ENCODE measurements at places on chromosomes 13 and 19. TPM values are rescaled to one million over a fixed set of nuclear protein-coding genes. Genes with fewer than 3 reads are reported as not detected.
A peak's percentile ranks its signal among the peaks of the same experiment; 100 is the strongest.

The C13orf42 gene
- total RNA-seq, result not detected

The RYR1 gene
- total RNA-seq, result 2.5 TPM

The NBEA gene
- 5.2 TPM for total RNA-seq

The C19orf73 gene
- total RNA-seq, result 3.2 TPM

The BRME1 gene
- 10.8 TPM for total RNA-seq

The APOE gene
- 46.2 TPM for total RNA-seq

DNA sequence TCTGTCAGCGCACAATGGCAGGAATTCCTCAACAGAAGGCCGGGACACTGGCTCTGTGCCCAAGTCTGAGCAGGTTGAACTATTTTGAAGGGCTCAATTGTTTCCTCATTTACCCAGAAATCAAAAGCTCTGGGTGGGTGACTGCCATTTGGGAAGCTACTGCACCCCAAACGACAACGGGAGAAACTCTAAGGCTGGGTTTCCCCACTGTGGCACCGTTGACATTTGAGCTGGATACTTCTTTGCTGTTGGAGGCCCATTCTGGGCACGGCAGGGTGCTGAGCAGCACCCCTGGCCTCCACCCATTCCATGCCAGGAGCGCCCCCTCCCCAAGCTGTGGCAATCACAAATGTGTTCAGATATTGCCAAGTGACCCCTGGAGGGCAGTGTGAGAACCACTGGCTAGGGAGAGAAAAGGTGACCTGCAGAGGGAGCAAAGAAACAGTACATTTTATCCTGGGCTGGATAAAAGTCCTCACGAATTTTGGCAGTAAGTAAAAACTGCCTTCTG, 62.5 kb downstream of the RFX2 start:
- no peak for DNase-seq

DNA sequence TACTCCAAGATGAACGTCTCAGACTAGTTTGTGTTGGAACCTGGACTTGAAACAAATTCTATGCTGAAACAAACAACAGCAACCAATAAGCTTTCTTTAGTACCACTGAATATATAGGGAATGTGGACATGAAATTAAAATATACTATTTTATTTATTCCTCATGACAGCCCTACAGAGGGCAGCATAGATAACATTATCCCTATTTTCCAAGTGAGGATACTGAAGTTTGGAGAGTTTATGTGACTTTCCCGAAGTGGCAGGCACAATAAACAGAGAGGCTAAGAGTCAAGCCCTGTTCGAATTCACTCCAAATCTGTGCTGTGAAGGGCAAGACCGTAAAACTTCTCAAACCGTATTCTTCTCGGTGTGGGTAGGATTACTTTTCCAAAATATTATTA, 509.9 kb upstream of the GPC6 start:
- no peak for DNase-seq

DNA sequence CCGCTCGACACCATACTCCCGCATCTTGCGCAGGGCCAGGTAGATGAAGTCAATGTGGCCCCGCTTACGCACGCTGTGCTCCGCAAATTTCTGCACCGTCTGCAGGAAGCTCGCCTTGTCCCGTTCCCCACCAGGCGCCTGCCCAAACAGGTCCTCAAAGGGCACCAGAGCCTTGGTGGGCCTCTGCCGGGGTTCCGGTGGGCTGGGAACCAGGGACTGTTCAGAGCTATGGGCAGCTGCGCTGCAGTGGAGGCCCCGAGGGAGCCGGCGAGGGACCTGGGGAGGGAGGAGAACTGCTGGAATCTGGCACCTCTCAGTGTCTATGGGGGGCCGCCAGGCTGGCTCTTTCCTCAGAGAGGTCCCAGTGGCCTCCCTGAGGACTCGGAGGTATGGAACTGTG, 8.3 kb upstream of the ZNF653 start:
- no peak for DNase-seq

- no peak for DNase-seq
These were observed 13.6 kb downstream of the DLEU7 start for GRCh38 chr13:50829896-50830295.

- DNase-seq, result no peak
These were observed 53.6 kb downstream of the FAM216B start for GRCh38 chr13:42834946-42835345.

DNA sequence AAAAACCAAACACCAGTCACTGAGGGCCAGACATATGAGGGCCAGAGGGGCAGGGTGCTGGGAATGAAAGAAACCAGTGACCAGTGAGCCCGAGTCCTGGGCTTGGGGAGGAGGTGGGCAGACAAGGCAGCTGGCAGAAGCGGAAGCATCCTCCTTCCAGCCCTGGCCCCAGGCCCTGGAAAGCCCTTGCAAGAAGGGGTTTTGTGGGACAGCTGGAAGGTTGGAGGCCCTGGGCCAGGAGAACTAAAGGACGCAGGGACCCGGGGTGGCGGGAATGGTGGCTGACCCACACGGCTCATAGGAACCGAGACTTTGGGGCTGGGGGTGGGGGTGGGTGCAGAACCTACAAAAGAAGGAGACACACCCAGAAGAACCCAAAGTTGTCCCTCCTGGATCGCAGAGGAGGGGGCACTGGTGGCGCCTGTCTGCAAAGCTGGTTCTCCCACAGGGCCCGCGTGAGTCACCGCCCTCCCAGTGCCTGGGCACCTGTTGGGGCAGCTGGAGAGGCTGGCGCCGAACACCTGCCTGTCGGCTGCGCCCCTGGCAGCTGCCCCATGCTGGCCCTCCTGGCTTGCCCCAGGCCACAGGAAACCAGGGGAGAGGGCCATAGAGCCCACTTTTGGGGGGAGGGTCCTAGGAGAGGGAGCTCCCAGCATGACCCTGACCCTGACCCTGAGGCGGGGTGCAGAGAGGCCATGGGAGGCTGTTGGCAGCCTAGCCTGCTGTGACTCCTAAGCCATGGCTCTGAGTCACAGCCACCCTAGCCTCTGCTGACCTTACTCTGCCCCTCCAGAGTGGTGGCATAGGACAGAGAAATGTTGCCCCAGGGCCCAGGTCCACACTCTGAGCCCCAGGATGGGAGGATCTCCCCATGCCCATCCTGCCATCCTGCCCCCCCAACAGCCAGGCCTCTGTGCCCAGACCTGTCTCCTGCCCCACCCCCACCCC, 802 bp downstream of the DMPK start:
- no peak for DNase-seq

DNA sequence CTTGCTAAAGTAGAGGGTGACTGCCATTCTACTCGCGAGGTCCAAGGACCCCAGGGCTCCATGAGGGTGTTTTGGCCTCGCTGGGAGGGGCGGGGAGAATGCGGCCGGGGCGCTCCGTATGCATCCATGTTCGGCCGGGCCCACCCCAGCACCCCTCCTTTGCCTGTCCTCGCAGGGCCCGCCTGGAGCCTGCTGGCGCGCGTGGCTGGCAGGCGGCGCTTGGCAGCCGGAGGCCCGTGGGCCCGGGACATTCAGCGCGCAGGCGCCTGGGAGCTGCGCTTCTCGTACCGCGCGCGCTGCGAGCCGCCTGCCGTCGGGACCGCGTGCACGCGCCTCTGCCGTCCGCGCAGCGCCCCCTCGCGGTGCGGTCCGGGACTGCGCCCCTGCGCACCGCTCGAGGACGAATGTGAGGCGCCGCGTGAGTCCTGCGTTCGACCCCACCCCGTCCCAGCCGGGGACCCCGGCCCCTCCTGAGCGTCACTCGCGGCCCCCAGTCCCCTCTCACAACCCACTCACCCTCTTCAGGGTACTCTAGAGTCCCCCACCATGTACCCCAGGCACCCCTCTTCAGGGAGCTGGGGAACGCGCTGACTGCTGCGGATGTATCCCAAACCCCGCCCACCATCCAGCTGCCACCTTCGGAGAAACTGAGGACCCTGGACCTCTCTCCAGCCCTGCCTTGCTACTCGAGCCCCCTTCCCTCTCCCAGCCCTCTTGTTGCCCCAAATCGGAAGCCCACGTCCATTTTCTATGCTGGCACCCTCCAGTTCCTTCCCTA, 4.1 kb downstream of the DLL3 start:
- DNase-seq, result peak; percentile 73

- no peak for DNase-seq
These were observed 83.7 kb upstream of the OBI1 start for GRCh38 chr13:78742659-78743058.

DNA sequence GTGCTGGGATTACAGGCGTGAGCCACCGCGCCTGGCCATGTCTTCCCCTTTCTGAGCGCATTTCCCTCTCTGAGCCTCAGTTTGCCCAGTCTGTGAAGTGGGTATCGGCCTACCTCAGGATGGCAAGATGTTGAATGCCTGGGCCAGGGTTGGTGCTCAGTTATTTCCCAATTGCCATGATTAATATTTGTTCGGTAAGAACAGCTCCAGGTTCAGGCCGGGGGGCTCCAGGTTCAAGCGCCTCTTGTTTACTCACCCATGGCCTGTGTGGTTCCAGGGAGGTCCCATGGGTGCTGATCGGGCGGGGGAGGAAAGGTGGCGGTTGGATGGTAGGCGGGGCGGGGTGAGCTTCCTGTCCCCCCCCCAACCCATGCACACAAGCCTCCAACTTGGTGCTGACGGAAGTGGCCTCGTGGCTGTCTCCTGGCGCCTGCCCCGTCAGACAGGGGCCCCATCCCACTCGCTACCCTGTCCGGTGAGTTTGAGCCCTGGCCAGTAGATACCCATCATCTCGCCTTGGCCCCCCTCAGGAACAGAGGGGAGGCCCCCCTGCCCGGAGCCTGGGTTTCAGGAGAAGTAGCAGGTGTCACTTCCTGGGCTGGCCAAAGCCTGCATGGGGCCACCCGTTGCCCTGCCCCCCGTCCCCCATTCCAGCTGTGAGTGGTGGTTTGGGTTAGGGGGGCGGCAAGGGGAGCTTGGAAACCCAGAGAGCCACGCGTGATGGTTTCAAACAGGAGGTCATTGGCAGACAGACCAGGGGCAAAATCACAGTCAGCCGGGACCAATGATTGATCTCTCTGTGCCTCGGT, at the start of gene FCHO1:
TSS of gene FCHO1 (plus strand) at position 375 of the 809 bp plus-strand sequence. CDS start 3,688 bp downstream, outside the sequence.
- DNase-seq, result peak; percentile 69

GRCh38 chr13:76667551-76667950, 218.7 kb downstream of the KCTD12 start:
- DNase-seq, result no peak

DNA sequence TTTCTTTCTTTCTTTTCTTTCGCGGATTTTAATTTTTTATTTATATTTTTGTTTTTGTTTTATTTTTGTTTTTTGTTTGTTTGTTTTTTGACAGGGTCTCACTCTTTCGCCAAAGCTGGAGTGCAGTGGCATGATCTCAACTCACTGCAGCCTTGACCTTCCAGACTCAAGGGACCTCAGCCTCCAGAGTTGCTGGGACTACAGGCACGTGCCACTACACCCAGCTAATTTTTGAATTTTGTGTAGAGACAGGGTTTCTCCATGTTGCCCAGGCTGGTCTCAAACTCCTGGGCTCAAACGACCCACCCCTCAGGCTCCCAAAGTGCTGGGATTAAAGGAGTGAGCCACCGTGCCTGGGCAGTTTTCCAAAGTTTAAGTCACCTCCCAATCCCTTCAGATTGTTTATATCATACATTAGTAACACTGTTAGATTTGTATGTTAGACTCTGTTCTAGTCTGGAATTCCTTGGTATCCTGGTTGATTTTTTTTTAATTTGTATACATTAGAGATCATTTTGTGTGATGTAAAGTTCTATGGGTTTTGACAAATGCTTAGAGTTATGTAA, 597.3 kb downstream of the DCT start:
- no peak for DNase-seq

DNA sequence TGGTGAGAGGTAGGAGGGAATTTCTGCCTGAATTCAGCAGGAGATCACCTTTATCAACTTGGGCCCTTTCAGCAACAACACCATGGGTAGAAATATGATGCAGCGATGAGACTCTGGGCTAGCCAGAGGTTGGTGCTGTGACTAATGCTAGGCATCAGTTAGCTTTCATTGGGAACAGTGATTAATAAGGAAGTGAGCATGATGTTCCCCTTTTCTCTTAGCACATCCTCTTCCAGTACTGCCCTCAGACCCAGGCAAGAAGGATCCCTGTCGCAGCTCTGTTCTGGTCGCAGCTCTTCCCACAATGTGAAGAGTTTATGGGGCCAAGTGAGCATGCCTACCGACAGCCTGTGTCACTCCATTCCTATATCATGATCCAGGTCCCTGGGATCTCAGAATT, 100.5 kb downstream of the FLT1 start:
- DNase-seq, result no peak

DNA sequence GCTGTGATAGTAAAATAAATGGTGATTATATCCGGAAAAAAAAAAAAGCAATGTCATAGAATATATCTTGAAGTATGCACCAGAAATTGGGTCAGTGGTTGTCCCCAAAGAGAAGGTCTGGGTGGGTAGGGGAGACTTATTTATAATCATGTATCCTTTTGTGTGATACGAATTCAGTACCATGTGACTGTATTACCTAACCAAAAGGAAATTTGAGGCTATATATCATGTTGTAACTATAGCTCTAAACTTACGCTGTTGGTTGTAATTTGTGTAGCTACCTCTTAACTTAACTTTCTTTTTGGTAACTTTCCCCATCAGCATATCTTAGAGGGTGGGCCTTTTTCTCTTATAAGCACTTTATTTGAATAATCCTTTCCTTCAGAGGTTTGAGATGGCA, 25.2 kb upstream of the KCTD4 start:
- DNase-seq, result no peak

DNA sequence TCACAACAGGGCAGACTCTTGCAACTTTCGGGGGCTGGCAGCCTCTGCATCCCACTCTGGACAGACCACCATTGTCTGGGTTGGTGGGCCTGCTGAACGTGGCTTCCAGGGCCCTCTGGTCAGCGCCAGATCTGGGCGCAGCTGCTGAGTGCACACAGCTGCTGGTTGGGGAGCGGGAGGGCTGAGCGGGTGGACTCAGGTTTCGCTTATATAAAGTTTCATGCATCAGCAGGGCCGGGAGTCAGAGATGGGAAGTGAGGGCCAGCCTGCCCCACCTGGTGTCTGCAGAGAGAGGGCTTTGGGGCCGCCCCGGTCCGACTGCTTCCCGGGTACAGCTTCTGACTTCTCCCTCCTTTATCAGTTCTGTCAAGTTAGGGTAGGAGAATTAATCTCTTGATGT, 6.9 kb downstream of the ARHGEF7 start:
- DNase-seq, result no peak

DNA sequence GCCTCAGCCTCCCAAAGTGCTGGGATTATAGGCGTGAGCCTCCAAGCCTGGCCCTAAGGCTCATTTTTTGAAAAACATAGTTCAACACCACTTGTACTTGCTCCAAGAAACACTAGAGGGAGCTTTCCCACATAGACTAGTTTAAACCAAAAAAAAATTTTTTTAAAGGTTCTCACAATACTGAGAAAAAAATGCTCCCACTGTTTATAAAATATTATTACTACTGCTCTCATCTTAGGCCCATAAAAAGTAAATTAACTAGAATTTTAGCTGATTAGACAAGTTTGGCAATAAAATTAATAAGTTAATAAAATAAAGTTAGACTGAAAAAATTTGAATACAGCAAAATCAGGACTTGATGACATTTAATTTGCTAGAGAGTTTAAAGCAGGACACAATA, 109.5 kb downstream of the TBC1D4 start:
- no peak for DNase-seq

- peak; percentile 69 for DNase-seq
These were observed at the start of gene SIGLEC9 for GRCh38 chr19:51124729-51125128. TSS of gene SIGLEC9 (plus strand) at chr19:51124906. CDS start at chr19:51124975, 69 bp downstream.

DNA sequence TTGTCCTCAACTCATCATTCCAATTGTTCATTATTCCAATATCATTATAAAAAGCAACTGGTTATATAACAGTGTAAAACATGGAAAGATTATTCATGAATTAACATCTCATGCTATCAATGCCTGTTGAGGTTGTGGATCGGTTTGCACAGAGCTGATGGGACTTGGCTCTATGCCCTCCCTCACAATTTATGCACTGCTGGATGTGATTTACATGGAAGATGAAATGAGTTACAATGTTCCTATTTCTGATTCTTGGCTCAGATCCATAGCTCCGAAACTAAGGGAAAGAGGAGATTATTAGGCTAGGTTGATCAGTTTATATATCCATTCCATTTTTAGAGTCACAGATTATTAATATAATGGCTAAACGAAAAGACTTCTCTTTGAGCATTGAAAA, 38.6 kb downstream of the SCEL start:
- DNase-seq, result no peak

Data from mucosa of descending colon (tissue), 3 donors.